Renal cortex interstitium (tissue), 15 donors: ENCODE measurements at places on chromosomes 3 and 15.

- DNase-seq: no peak
Measured at GRCh38 chr15:74157868-74158827, 15.4 kb upstream of the ISLR start.

- no peak for DNase-seq
Measured at GRCh38 chr3:169758359-169758994, 6.4 kb downstream of the TERC start.

- no peak for DNase-seq
Measured at GRCh38 chr15:48421362-48421761, 90.1 kb downstream of the DUT start.

- no peak for DNase-seq
Measured at GRCh38 chr3:16808393-16809107, 76.2 kb upstream of the PLCL2 start.

- no peak for DNase-seq
Measured at GRCh38 chr3:141051443-141052200, 475 bp downstream of the SPSB4 start.

DNA sequence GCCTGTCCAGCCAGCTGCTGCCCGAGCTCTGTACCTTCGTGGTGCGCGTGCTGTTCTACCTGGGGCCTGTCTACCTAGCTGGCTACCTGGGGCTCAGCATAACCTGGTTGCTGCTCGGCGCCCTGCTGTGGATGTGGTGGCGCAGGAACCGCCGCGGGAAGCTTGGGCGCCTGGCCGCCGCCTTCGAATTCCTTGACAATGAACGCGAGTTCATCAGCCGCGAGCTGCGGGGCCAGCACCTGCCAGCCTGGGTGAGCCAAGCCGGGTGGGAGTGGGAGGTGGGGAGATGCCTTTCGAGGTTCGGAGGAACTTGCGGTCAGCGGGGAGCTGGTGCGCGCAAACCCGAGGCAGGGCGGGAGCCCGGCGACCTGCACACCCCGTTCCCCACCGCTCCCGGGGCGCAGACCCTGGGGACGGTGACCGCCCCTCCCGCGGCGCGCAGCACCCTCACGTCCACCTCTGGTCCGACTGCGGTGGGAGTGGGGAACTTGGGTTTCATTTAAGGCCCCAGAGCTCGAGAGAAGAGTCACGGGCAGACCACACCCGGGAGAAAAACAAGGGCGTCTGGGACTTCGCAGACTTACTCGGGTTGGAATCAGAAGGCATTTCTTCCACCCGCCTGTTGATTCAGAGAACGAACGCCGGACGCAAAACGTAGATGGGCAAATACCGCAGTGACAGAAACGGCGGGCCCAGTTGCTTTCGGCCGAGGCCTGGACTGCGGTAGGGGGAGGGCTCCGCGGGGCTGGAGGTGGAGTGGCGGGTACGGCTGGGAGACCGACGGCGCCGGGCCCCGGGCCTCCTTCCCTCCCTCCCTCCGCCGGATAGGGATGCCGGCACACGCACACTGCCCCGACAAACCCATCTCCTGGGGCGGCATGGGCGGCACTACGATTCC lies 708 bp downstream of the ESYT3 start:
- no peak for DNase-seq

GRCh38 chr3:152243721-152244516 lies 24.8 kb upstream of the MBNL1 start:
- DNase-seq: no peak

DNA sequence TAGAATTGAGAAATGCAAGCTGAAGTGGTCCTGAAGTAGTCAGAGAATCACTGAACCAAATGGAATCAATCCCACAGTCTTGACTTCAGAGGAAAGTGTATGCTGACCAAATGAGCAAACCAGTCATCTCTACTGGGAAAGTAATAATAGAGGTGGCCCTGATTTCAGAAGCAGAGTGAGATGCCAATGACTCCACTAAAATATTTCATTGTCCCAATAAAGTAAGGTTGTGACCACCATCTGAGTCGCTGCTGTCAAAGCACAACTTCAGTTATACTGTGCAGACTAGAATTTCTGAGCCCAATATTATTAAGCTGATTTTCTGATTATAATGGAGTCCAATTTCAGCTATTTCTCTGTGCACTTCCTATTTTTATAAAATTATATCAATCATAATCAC lies 334.4 kb upstream of the THBS1 start:
- DNase-seq: no peak

DNA sequence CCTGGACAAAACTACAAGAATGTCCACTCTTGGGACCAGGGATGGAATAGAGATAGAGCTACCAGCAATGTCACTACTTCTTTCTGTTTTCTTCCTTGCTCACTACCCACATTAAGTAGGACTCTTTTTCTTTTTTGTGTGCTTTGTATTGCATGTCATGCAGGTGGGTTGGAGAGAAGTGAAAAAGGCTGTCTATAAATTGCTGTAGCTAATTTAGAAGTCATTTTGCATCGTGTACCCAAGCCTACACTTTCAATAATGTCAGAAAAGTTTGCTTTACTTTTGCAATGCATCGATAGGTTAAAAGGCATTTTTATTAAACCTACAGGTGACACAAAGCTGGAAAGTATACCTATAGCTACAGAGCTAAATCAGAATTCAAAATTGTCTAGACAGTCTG lies 58.9 kb downstream of the GTF2E1 start:
- DNase-seq: no peak

GRCh38 chr3:37481982-37482381 lies 307.6 kb upstream of the LRRFIP2 start:
- DNase-seq: no peak

DNA sequence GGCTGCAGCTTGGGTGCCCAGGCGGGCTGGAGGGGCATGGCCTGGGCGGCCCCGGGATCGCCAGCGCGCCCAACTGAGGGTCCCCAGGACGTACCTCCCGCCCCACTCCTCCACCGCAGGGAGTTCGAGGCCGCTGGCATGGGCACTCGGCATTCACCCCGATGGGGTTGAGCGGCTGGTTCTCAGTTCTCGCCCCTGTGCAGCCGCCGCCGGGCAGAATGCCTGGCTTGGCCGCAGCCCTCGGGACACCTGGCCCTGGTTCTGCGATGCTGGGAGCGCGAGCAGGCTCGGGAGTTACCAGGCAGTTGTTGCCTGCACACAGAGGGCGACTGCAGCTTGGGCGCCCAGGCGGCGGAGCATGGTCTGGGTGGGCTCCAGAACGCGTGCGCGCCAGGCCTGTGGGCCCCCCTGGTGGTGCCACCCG lies 121.4 kb downstream of the LMLN start:
- no peak for DNase-seq

DNA sequence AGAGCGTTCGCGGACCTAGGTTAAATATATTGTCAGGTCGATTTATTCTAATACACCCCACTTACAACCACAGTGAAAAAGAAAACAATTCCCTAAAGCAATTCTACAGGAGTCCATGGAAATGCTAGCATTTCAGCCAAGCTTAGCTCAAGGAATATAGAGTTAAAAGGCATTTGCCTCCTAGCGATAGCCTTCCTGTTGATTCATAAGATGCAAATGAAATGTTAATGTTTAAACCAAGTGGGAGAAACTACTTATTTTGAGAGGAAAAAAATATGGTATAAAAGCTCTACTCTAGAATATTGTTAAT lies 1.7 kb upstream of the ALCAM start:
- DNase-seq: no peak

DNA sequence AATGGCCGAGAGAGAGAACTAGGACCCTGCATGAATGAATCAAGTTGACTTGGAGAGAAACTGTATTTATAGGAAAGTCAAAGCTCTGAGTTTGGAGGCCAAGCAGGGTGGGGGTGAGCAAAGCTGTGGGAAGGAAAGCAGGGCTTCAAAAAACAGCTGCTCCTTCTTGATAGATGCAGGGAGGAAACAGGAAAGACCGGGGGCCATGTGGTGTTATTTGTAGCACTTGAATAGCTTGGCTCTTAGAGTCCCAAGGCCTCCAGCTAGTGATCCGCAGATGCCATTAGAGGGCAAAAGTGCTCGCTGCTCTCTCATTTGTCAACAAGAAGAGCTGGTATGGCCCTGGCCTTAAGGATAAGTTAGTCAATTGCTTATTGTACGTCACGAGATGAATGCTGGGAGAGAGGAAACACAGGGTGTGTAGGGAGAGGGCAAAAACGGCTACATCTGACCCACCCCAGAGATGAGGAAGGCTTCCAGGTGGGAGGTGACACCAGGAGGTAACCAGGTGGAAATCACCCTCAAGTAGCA lies at the start of gene ALG1L2:
ALG1L2 (plus strand) TSS at position 481 of the 531 bp plus-strand sequence. CDS start 186 bp downstream, outside the sequence.
- DNase-seq: peak; percentile 13

GRCh38 chr3:120017692-120018091 lies 76.6 kb downstream of the GSK3B start:
- DNase-seq: no peak

DNA sequence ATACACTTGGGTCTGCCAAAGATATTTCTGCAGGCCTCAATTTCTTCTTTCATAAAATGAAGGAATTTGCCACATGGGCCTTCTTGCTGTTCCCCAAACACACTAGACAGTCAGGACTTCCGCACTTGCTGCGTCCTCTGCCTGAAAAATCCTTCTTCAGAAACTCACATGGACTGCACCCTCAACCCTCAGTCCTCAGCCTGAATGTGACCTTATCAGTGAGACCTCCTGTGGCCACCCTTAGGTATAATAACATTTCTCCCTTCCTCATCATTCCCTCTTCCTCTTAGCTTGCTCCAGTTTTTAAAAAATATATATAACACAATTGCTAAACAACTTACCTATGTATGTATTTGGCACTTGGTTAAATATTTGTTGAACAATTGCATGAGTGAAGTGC lies 257.5 kb downstream of the MFSD1 start:
- no peak for DNase-seq
